ENCODE measurements at places on chromosomes 6 and 20.

DNA sequence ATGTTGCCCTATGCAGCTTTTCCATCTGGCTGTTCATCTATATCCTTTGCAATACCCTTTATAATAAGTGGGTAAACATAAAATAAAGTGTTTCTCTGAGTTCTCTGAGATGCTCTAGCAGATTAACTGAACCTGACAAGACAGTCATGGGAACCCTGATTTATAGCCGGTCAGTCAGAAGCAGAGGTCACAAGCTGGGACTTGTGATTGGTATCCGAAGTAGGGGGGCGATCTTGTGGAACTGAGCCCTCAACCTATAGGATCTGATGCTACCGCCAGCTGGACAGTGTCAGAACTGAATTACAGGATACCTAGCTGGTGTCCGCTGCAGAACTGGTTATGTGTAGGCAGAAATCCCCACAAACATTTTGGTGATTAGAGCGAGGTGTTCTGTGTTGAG, 39.0 kb downstream of the SLC17A5 start:
- no peak for DNase-seq

- DNase-seq: no peak
Observed at GRCh38 chr20:16104783-16105182, 468.5 kb downstream of the KIF16B start.

GRCh38 chr20:4104045-4104444, 88.7 kb upstream of the RNF24 start:
- no peak for DNase-seq

DNA sequence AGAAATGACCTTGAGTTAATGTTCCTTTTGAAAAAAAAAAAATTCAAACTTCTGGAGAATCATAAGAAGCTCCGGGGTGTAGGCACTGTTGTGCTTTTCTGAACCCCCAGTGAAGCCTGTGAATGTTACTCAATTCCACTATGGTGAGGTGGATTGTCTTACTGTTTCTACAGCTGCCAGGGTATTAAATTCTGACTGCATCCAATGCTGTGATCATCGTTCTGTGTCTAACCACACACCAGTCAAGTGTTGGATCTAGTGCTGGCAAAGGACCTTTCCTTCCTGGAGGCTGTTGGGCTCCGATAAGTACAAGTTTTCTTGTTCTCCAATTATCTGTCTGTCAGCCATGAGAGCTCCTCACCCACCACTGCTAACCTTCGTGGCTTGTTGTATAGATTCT, 162.0 kb upstream of the EPHA7 start:
- DNase-seq: no peak

DNA sequence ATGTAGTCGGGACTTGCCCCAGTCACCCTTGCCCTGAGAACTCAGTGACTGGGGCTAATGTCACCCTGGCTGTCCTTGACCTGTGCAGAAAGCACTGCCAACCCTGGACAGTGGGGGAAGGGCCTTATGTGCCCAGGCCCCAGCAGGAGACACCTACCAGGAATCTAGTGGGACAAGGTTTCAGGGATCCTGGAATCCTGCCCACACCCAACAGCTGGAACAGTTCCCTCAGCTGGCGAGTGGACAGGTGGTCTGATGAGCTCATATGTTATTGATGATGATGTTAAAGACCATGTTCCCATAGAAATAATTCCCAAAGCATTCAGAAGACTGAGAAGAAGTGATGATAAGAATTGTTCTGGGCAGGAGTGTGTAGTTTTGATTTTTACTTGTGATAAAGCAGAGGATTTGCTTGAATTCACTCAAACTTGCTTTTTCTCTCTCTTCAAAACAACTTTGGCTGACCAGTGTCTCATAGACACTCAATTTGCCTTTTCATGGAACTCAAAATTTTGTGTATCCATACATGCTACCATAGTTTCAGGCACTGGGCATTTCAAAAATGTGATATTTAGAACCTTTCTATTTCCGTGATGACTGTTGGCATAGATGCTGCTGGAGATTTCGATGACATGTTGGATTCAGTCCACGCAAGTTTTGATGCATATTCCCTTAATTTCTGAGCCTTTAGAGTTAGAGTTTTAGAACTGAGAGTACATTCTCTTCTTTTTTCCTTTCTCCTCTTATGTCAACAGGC, 79.3 kb downstream of the SLC22A3 start:
- DNase-seq: no peak

DNA sequence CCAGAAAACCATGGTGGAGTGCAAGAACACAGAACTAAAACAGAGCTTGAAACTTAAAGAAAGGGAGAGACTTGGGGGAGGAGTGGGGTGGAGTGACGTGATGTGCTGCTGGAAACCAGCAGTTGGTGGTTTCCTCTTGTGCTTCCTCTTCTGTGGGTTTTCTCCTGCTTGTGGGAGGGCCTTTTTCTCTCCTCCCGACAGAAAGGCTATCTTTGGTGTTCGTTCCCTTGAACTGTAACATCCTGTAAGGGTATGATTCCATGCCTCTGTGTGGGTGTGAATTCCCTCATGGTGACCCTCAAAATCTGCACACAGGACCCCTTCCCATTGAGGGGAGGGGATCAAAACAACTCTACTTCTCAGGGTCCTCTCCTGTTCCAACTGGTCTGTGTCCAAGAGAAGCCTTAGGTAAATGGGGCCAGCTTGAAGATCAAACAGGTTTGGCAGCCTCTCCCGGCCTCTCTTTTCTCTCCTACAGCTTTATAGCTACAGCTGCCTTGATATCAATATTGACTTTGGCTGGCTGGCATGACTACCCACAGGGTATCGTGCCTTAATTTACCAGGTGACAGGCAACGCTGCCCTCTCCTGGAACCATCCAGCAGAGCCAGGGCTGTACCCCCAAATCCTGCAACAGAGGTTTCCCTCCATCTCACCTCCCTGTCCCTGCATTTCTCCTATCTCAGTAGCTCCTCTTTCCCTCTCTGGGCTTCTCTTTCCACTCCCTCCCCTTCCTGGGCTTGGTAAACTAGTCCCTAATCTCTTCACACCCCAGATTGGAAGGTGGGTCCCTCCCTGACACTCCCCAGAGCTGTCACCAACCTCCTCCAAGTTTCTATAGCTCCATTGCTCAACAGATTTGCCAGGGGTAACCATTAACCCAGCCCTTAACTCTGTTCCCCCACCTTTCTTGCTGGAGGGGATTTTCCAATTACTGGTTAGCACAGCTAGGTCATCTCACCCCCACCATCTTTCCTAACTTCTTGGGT, 1.5 kb upstream of the MSH5 start:
- DNase-seq: peak; percentile 54

DNA sequence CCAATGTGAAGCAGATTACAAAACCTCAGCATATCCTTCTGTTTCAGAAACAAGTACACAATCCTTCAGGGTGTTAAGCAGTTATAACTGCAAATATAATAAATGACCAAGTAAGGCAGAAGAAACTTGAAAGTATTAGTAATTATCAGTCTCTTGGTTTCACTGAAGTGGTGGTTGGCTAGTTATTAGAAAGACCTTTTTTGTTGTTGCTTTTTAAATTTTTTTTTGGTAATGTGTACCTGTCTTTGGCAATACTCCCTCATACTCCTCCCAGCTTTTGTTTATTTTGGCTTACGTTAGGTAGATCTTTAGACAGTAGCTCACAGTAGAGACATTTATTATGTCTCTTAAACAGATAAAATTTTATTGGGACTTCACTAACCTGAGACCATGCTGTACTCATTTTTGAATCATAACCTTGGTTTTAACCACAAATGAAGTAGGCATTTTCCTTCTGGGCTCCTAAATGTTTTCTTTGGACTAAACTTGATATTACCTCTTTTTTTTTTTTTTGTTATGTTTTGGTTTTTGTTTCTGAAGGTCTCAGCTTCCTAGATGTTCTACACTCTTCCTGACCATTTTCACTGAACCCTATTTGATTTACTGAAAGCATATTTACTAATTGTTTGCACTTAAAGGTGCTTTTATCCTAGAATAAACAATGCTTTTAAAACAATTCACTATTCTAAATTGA, 6.4 kb downstream of the CD2AP start:
- DNase-seq: no peak

DNA sequence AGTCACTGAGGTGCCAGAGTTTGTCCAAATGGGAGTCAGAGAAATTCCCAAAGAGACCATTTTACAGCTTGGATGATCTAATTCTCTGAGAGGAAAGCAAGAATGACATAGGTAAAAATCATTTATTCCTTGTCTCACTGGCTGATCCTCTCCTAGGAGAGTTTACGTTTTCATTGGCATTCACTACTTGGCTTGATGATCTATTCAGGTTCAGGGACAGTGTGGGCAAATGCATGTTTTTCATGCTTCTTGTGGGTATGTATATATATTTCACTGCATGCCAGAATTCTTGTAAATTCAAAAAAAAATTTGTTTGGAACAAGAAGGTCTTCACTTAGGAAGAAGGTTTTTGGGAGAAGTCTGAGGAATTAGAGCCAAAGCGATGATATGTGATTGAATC, 403.4 kb upstream of the JAG1 start:
- no peak for DNase-seq

DNA sequence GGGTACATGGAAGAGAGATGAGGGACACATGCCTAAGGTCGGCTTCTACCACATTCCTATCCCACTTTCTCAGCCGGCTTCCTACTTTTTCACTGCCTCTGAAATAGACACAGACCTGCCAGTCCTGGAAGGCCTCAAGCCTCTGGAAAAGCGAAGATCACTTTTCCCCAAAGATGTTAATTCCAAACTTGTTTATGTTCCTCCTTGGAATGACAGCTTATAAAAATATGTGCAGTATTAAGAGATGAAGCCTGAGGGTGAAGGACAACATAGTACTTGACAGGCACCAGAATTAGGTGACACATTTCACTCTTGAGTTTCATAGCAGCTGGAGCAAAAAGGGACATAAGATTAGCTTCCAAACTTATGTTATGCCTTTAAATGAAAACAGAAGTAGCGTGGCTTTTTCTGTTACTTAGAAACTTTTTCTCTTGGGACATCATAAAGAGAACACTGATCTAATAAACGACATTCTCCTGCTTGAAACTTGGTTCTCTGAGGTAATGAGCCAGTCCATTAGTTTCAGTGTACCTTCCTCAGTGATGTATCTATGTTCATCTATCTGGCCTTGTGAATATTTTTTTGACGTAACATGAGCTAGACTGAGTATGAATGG, 25.3 kb downstream of the FOXO3 start:
- DNase-seq: no peak
